ENCODE measurements at places on chromosomes 12 and 14. TPM values are rescaled to one million over a fixed set of nuclear protein-coding genes. Genes with fewer than 3 reads are reported as not detected.

The P2RX2 gene
- total RNA-seq = 0.55 TPM

The GPR68 gene
- 6.3 TPM for total RNA-seq

The PCED1B gene
- 7.6 TPM for total RNA-seq

The EEF1AKMT3 gene
- 8.0 TPM for total RNA-seq

The GPRC5A gene
- total RNA-seq = 886 TPM

The CACNB3 gene
- 24.4 TPM for total RNA-seq

The IFNG-AS1 gene
- total RNA-seq = not detected
